Cardiac fibroblast (primary cell): ENCODE measurements at places on chromosomes 2 and 18.

DNA sequence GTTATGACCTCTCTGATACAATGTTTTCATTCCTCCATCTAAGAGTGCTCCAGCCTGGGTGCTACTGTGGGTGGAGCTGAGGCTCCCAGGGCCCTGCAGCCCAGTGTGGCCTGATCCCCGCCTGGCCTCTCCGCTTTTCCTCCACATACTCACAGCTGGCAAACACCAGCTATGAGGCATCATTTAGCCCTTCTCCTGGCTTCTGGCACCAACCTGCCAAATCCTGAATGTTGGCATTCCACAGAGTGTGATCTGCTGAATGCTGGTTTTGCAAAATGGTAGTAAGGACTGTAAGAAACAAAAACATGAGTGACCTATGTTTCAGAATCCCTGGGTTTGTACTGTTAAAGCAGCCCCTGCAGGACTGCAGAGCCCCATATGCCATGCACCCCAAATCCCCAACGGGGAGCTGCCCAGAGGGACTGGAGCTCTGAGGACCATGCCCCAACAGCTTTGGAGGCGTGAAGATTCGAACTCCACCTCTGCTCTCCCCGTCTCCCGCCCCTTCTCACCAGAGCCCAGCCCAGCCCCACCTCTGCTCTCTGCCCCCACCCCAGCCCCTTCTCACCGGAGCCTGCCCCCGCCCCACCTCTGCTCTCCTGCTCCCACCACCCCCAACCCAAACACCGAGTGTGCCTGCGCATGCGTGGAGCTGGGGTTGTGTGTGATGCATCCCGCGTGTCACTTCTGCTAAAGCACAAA is 4.2 kb downstream of the SLC66A2 start:
- DNase-seq: no peak

DNA sequence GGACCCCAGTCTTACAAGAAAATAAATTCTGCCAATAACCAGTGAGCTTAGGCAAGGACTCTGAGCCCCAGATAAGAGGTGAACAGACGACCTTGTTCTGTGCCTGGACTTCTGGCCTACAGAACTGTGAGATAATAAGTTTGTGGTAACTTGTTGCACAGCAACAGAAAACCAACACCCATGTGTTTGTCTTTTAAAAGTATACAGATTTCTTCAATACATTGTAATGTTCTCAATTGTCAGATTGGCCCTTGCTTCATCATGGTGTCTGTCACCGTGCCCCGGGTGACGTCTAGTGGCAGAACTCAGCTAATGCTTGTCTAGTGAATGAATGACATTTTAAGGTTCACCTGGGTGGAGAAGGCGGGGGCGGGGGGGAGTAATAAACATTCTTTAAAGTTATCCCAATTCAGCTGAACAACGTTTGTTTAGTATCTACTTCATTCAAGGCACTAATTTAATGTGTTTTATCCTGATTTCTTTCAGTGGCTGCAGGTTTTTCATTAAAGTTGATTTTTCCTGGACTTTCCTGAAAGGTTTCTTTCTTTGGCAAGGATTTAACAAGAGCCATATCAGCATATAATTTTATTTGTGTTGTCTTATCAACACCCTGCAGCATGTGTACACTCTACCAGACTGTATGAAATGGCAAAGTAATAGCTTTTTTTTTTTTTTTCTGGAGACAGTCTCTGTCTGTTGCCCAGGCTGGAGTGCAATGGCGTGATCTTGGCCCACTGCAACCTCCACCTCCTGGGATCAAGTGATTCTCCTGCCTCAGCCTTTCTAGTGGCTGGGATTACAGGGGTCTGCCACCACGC is 123.8 kb upstream of the DLX2 start:
- no peak for DNase-seq

DNA sequence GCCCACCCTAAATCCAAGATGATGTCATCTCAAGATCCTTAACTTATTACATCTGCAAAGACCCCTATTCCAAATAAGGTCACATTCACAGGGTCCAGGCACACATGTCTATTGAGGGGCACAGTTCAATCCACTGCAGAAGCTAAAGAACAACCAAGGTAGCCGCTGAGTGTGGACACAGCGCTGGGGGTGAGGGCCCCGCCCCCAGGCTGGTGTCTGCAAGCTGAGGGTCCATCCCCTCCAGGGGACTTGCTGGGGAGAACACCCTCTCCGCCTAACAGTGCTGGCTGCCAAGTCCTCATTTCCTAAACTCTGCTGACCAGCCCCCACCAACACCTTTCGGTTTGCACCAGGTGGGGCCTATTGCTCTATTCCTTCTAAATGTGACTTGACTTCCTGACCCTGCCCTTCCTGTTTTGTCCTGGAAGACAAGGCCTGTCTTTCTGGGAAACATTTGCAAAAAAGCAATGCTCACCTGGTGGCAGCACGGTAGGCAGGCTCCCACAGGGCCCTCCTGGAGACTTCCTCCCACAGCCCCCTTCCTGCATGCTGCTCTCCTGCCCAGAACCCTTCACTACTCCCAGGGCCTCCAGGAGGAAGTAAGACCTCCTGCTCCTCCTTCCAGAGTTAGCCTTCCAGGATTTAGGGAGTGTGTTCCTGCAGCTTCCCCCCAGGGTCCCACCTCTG is 24.4 kb upstream of the TEX44 start:
- no peak for DNase-seq

DNA sequence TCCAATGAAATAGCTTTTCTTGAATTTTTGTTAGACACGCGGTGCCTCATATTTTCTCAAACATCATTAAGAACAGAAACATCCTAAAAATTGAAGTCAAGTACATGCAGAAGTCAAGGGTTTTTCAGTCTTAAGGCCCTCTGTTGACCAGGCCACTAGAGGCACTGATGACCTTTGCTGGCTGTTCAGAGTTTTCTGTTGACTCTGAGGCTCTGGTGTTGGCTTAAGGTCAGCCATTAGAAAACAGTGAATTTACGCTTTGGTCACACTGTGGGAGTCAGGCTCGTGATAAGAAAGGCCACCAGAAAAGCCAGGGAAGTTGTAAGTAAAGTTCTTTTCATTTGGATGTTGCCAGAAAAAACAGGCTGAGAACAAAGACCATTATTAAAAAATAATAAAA is 5.8 kb upstream of the UPP2 start:
- DNase-seq: no peak

- DNase-seq: no peak
Observed at GRCh38 chr2:239762655-239763269, 262.4 kb downstream of the NDUFA10 start.

DNA sequence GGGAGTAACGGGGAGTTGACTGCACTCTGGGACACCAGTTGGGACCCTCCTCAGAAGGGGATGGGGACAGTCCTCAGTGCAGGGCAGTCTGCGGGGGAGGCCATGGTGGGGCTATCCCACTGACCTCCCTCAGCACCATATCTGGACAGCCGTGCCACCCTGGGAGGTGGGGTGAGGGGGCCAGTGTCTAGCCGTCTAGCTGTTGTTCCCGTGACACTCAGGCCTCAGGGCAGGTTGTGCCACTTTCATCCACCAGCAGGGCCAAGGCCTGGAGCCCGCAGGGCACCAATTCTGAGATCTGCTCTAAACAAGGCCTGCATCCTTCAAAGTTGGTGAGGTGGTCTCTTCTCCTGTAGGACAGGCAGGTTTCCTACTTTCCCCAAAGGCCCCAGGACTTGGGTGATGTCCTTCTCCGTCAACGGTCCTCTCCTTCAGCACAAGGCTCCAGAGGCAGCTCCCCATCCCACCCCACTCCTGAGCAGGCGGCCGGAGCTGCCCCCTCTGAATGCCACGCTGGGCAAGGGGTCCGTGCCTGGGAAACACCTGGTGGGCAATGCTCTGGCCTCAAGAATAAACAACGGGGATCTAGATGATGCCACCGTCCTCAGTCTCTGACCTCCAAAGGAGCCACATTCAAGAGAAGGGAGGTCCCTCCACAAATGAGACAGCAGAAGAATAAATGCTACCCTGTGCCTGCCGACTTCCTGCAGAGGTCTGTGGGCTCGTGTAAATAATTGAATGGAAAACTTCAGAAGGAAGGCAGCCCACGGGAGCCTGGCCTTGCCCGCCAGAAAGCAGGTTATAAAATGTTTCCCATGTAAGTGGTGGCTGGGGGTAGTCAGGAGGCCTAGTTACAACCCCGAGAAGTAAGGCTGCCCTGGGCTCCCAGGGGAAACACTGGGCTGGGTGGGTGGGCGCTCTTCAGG is 42.8 kb upstream of the PTMA start:
- DNase-seq: no peak

- DNase-seq: no peak
Observed at GRCh38 chr2:142139384-142139783, 8.6 kb upstream of the LRP1B start.
